Astrocyte (in vitro differentiated cells and primary cell): ENCODE measurements at places on chromosomes 1 and 21. TPM values are rescaled to one million over a fixed set of nuclear protein-coding genes. Genes with fewer than 3 reads are reported as not detected.
A peak's percentile ranks its signal among the peaks of the same experiment; 100 is the strongest.

Gene CHD5
- total RNA-seq: 0.14 and 0.18 TPM in 2 replicates

Gene LCE2A
- not detected in 2 replicates for total RNA-seq

Gene LCE1A
- total RNA-seq: not detected in 2 replicates

Gene BCL2L15
- total RNA-seq: 0.14 and 0.38 TPM in 2 replicates

Gene OR2T33
- total RNA-seq: not detected in 2 replicates

Gene AMY2B
- total RNA-seq: 1.7 and 2.1 TPM in 2 replicates

- no peak for DNase-seq
- peaks cover 54% of the 10 kb centered on the region for H3K36me3 ChIP-seq
- no peak overlapping the region for H3K27ac ChIP-seq
These were observed 53.6 kb upstream of the LAX1 start for GRCh38 chr1:203711251-203712007.

GRCh38 chr1:96016219-96016618, 705.4 kb upstream of the PTBP2 start:
- H3K27me3 ChIP-seq: no peaks in the 10 kb centered on the region
- H3K36me3 ChIP-seq: no peaks in the 10 kb centered on the region
- no peaks in the 10 kb centered on the region for H3K4me1 ChIP-seq
- no peak for DNase-seq
- H3K27ac ChIP-seq: no peak overlapping the region
- H3K4me3 ChIP-seq: no peak overlapping the region

GRCh38 chr1:93155335-93155734, 24.9 kb downstream of the TMED5 start:
- no peak overlapping the region for H3K27ac ChIP-seq
- H3K36me3 ChIP-seq: peaks cover 24% of the 10 kb centered on the region
- H3K27me3 ChIP-seq: no peaks in the 10 kb centered on the region
- no peaks in the 10 kb centered on the region for H3K4me1 ChIP-seq

GRCh38 chr1:29474274-29475244, 238.2 kb downstream of the PTPRU start:
- H3K27me3 ChIP-seq: peaks cover 30% of the 10 kb centered on the region
- no peaks in the 10 kb centered on the region for H3K4me1 ChIP-seq
- H3K27ac ChIP-seq: no peak overlapping the region
- no peak overlapping the region for H3K4me3 ChIP-seq

DNA sequence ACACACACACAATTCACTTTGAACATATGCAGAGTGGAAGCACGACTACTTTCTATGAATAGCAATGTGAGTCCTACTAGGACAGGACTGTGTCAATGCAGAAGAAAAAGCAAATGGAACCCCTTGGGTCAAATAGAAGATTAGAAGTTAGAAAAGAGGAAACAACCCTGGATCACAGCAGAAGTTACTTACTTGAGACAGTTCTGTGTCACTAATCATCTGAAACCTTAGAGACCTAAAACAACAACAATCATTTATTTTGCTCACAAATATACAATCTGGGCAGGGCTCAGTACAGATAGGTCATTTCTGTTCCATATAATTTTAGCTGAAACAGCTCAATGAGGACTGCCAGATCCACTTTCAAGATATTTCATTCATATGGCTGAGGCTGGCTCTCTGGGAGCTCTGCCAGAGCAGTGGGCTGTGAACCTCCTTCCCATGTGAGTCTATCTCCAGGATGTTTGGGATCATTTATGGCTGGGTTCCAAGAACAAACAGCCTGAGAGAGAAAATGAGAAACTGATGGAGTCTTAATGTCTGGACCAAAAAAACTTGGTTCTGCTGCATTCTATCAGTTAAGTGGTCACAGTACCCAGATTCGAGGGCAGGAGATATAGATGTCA, 42.5 kb upstream of the IL10 start:
- no peak overlapping the region for H3K4me3 ChIP-seq
- no peak overlapping the region for H3K27ac ChIP-seq
- peak; percentile 64 for DNase-seq
- no peaks in the 10 kb centered on the region for H3K4me1 ChIP-seq
- H3K36me3 ChIP-seq: no peaks in the 10 kb centered on the region
- H3K27me3 ChIP-seq: peaks cover 2% of the 10 kb centered on the region

- H3K36me3 ChIP-seq: no peaks in the 10 kb centered on the region
- H3K4me3 ChIP-seq: no peak overlapping the region
- no peaks in the 10 kb centered on the region for H3K27me3 ChIP-seq
- H3K27ac ChIP-seq: no peak overlapping the region
- no peak for DNase-seq
These were observed 17.5 kb upstream of the CLDN8 start for GRCh38 chr21:30233228-30234020.

DNA sequence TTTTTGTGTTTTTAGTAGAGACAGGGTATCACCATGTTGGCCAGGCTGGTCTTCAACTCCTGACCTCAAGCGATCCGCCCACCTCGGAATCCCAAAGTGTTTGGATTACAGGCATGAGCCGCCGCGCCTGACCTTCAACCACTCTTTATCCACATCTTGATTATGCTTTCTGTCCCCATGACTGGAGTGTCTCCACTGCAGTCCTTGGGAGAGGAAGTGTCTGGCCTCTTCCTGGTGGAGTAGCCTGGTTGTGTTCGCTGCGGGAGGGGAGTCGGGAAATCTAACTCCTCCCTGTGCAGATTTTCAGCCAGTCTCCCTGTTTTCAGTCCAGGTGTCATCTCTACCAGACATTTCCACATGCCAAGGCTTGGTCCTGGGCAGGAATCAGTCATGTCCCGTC, 9.7 kb downstream of the KISS1 start:
- H3K4me1 ChIP-seq: no peaks in the 10 kb centered on the region
- H3K27ac ChIP-seq: no peak overlapping the region
- H3K27me3 ChIP-seq: peaks cover 7% of the 10 kb centered on the region
- H3K4me3 ChIP-seq: no peak overlapping the region
- DNase-seq: no peak

DNA sequence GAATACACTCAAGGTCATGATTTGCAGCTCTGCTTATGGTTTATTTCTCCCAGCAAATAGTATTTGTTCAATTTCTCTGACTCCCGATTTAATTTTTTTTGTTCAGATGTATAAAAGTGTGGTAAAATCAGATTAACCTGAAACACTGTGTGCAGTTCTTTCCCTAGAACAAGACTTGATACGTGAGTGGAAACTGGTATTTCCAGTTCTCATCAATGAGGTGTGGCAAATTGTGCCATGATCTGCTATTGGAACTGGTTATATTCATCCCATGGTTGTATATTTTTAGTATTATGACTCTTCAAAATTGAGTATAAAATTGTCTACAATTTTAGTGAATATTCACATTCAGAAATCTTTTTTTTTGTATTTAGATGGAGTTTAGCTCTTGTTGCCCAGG, 76.8 kb upstream of the IVNS1ABP start:
- no peaks in the 10 kb centered on the region for H3K27me3 ChIP-seq
- no peaks in the 10 kb centered on the region for H3K36me3 ChIP-seq
- H3K27ac ChIP-seq: no peak overlapping the region
- DNase-seq: no peak

DNA sequence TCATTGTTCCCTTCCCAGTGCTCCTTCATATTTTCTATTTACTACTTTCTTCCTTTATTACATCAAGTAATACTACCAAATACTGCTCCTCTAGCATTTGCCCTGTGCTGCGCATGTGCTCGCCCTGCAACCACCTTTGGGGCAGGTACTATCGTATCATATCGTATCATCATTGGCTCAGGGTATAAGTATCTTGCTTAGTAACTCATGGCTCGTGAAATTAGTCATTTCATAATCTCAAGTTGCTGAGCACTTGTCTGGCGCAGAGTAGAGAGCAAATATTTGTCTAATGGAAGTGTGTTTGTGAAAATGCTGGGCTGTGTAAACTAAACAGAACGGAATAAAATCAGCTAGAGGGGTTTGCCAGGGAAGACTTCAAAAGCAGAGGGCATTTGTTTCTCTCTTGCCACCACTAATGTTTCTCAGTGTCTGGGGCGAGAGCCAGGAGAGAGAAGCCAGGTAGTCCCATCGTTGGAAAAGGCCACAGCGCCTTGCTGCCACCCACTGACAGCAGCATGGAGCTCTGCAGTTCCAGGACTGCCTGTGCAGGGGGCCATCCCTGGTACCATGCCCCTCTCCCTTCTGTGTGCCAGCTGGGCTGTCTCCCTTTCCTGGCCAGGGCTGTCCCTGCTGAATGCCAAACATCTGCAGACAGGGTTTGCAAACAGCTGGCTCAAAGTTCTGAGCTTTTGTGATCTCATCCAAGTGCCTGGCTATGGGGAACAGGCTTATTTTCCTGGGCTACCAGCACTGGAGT, 20.0 kb upstream of the CPT2 start:
- H3K4me1 ChIP-seq: peaks cover 3% of the 10 kb centered on the region
- no peaks in the 10 kb centered on the region for H3K27me3 ChIP-seq
- no peaks in the 10 kb centered on the region for H3K36me3 ChIP-seq
- no peak overlapping the region for H3K4me3 ChIP-seq

- H3K4me3 ChIP-seq: no peak overlapping the region
- no peaks in the 10 kb centered on the region for H3K27me3 ChIP-seq
- H3K4me1 ChIP-seq: peaks cover 37% of the 10 kb centered on the region
- no peaks in the 10 kb centered on the region for H3K36me3 ChIP-seq
- DNase-seq: no peak
These were observed 9.5 kb upstream of the GPR153 start for GRCh38 chr1:6270401-6270800.

- DNase-seq: peak; percentile 32
- no peaks in the 10 kb centered on the region for H3K4me1 ChIP-seq
- no peak overlapping the region for H3K4me3 ChIP-seq
- H3K36me3 ChIP-seq: no peaks in the 10 kb centered on the region
- no peak overlapping the region for H3K27ac ChIP-seq
These were observed 320.9 kb downstream of the ASTN1 start for GRCh38 chr1:176843352-176844297.

GRCh38 chr1:189253601-189254350, 1223.9 kb downstream of the BRINP3 start:
- H3K27me3 ChIP-seq: no peaks in the 10 kb centered on the region
- H3K4me1 ChIP-seq: no peaks in the 10 kb centered on the region
- H3K36me3 ChIP-seq: no peaks in the 10 kb centered on the region
- H3K27ac ChIP-seq: no peak overlapping the region
- H3K4me3 ChIP-seq: no peak overlapping the region
- no peak for DNase-seq

- no peak overlapping the region for H3K4me3 ChIP-seq
- peaks cover 9% of the 10 kb centered on the region for H3K27me3 ChIP-seq
- no peak for DNase-seq
- no peaks in the 10 kb centered on the region for H3K4me1 ChIP-seq
These were observed 83.4 kb downstream of the MDM4 start for GRCh38 chr1:204599596-204599995.

DNA sequence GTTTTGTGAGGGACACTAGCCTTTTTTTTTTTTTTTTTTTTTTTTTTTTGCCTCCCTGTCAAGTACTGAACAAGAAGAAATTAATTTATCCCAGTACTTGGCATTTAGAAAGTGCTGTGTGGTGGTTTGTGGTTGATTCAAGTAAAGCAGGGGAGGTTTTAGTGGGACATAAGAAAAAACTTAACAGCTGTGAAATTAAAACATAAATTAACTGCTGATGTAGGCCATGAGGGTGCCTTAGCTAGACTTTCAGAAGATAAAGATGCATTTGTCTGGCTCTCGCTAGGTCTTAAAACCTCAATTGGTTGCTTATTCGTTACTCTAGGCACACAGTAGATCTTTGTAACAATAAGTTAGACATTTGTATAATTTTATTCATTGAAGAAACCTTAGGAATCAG, 52.3 kb downstream of the SPATA46 start:
- peaks cover 8% of the 10 kb centered on the region for H3K4me1 ChIP-seq
- H3K27ac ChIP-seq: no peak overlapping the region
- no peaks in the 10 kb centered on the region for H3K27me3 ChIP-seq
- no peak overlapping the region for H3K4me3 ChIP-seq
- peak; percentile 61 for DNase-seq
- H3K36me3 ChIP-seq: no peaks in the 10 kb centered on the region

DNA sequence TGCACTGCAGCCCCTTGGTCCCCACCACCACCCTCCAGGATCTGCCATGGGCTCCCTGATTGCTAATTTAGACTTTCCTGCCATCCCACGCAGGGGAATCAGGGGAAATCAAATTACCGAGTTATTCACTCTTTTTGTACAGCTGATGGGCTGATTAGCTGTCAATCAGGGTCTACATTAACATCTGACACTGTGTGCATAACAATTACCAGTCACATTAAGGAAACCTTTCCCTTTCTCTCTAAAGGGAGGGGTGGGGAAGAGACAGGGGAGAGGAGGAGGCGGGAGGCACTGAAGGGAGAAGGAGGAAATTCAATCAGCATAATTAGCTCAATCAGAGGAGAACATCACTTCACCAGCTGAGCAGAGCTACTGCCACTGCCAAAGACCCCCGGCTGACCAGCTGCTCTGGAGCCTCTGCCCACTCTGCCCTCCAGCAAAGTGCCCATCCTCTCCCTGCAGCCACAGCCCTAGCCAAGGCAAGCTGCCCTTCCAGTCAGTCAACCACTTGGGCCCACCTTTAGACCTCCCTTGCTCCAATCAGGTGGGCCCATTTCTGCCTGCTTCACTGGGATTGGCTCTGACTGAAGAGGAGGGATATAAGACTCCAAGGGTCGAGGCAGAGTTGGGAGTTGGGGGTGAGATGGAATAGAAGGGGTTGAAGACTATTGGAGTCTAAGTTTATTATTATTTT, 199.3 kb upstream of the ZC3H12A start:
- no peaks in the 10 kb centered on the region for H3K36me3 ChIP-seq
- no peaks in the 10 kb centered on the region for H3K27me3 ChIP-seq
- H3K4me3 ChIP-seq: no peak overlapping the region
- DNase-seq: no peak
- no peaks in the 10 kb centered on the region for H3K4me1 ChIP-seq

DNA sequence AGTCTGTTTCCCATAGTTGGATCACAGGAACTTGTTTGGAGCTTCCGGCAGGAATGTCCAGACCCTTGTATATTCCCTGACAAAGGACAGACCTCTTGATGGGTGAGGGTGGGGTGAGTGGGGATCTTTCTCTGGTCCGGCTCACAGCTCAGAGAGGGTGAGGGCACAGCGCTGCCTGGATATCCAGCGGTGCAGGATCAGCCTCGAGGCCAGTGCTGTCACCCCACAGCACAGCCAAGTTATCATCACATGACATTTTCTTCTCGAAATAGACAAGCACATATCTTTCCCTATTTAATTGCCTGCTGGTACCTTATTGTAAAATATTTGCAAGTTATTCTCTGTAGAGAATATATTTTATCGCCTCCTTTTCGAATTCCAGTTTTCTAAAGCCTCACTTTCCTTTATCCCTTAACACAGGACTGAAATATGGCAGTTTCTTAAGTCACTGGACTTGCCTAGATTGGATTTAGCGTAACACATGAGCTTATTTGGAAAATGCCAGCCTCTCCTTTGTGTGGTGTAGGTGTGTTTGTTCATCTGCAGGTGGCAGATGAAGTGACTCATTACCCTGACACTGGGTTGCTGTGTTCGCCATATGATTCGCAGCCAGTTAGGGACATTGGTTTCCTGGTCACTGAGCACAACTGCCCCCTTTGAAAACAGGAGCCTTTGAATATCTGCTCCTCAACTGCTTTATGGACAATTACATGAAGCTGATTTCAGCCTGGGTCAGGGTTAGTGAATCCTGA, 21.4 kb downstream of the CLIC6 start:
- no peak overlapping the region for H3K27ac ChIP-seq
- no peak overlapping the region for H3K4me3 ChIP-seq
- H3K36me3 ChIP-seq: no peaks in the 10 kb centered on the region
- no peak for DNase-seq
- H3K27me3 ChIP-seq: peaks cover 39% of the 10 kb centered on the region
